Left ventricle myocardium superior (tissue), 1 donor: ENCODE measurements at places on chromosomes 1 and 21.

DNA sequence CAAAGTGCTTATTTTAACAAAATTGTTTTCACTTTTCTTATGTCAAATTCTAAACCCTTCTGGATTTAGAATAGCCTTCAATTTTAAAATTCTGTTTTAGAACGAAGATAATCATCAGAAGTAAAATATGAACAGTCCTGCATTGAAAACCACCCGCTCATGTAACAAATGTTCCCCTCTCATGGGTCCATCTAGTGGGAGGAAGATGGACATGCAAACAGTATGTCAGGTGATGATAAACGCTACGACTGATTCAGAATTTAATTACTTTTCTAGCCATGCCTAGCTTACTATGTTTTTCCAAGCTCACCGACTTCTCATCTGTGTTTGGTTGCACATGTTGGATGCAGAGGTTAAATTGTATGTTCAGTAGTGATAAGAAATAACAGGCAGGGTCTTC is 23.5 kb downstream of the SOD1 start:
- DNase-seq: no peak

DNA sequence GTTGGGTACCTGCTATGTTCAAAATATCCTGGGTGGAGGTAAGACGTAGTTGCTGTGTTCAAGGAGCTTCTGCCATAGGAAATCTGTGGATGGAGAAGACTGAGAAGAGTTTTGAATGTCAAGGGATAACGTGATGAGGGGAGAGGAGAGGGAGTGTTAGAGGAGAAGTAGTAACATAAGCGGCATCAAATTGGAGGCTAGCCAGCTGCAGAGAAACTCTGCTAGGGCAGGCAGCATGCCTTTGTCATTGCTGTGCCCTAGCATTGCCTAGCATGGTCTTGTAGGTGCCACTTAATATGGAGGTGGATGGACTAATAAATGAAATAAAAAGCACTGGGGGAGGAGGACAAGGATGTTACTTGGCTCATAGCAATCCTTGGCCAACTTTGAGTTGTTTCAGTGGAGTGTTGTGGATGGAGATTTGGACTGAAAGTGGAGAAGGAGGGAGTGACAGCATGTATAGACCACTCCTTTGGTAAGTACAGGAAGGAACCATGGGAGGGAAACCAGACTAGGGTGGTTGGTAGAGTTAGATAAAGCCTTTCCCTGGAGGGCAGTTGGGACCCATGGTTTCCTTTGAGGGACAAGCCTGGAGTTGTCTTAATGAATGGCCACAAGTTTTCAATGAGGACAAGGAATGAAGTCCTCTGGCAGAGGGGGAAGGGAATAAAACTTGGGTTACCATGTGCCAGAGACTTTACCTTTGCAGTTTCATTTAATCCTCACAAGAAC is 6.3 kb downstream of the VANGL1 start:
- DNase-seq: no peak

- DNase-seq: peak; percentile 91
Measured at GRCh38 chr1:2213576-2214505, 14.3 kb upstream of the SKI start.

DNA sequence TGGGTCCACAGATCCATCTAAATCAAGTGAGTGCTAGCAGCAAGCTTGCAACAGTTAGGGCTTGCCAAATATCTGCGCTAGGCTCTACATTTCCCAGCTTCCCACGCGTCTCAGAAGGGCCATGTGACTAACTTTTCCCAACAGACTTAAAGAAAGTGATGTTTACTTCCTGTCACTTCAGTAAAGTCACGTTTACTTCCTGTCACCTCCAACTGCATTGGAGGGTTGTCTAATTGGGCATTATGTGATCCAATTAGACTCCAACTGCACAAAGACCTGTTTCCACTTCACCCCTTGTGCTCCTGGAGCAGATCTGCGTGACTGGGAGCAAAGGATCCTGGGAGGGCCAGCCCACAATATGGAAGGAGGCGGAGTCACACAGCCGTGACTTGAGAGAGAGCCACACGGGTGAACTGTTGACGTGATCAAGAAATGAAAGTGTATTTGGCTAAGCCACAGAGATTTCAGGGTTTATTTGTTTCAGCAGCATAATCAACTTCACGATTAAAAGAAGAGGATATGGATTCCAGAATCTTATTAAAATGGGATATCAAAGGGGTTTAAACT is 77.7 kb downstream of the CYYR1 start:
- no peak for DNase-seq

DNA sequence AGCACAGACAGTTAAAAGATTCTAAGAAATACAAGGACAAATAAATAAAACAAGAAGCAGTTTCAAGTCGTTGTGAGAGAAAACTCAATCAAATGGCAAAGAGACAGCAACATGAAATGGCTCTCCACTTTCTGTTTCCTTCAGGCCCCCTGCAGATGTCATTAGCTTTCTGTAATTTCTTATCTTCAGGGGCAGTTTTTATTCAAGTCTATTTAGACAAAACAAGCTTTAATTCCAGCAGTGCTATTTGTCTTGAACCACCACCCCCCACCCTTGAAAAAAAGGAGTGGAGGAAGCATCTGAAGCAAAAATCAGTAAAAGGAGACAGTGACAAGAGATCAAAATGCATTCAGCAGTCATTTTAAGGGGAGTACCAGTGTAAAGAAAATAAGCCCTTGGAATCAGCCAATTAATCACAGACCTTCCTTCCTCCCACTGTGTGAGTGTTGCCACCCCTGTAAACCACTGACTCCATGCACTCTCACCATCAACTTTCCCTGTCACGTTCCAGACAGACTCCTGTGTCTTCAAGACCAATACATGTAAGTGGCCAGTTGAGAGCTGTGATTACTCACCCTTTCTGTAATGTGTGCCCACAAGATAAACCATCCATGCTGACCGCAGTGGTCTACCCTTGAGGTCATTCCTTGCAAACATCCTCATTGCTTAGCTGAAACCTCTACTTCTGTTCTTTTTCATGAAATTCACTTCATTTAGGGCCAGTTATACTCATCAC is 136.1 kb upstream of the HOOK1 start:
- DNase-seq: no peak
